Activated CD4-positive, alpha-beta T cell treated with anti-CD3 and anti-CD28 coated beads, Interleukin-10, Interleukin-2, amounts not matched to agents 100 ng/mL and 50 ng/mL, durations not matched to agents 16 hours and 8 hours (primary cell): ENCODE measurements at places on chromosomes 6 and 20.

GRCh38 chr20:2693286-2694007 lies 867 bp downstream of the EBF4 start:
- peak; percentile 40 for DNase-seq

DNA sequence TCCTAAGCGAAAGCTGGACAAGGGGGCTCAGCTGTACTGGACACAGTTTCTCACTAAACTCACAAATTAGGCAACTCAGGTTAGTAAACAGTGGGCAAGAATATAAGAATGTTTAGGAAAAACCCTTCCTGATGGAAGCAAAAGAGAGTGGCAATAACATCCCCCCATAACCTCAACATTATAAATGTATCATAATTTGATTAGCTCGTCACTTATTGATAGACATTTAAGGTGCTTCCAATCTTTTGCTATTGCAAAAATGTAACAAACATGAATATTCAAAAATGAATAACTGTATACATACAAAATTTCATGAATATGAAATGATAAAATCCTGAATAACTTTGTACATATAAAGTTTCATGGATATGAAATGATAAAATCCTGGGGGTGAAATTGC lies 415.7 kb downstream of the EPM2A start:
- no peak for DNase-seq

DNA sequence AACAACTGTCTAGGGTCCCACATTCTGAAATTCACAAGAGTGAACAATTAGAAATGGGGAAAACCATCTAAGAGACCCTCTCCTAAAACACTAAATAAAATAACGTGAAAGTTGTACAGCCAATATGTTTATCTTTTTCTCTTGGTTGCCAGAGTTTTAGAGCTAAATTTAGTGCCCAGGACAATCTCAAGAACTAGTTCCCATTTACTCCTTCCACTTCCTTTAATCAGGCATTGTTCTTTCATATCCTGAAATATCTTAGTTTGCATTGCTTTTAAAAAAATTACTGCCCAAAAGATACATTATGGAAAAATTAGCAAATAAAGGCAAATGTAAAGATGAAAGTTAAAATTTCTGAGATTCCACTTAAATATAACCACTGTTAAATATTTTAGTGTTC lies 33.1 kb upstream of the UBR2 start:
- DNase-seq = no peak

DNA sequence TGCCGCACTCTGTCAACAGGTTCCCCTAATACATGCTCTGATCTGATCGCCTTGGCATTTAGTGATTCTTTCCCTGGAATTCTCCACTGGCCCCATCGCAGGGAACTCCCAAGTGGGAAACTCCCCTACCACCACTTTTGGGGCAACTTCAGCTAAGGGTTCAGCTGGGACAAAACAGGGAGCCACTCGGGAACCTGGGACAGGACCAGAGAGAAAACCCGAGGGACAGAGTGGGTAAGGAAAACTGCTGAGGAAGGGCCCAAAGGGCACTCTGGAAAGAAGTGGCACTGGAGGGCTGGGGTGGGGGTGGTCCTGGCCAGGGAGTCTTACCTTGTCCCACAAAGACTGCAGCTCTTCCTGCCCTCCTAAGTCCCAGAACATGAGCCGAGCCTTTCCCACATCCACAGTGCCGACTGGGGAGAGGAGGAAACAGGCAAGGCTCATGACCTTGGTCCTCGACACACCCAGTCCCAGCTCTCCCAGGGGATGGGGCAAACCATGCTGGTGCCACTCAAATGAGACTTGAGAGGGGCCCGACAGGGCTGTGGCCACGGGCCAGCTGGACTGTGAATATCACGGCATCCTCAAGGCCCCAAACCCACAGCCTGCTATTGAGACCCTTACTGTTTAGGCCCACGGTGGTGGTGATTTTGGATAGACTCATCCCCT lies 1.6 kb downstream of the ARFRP1 start:
- DNase-seq = no peak

DNA sequence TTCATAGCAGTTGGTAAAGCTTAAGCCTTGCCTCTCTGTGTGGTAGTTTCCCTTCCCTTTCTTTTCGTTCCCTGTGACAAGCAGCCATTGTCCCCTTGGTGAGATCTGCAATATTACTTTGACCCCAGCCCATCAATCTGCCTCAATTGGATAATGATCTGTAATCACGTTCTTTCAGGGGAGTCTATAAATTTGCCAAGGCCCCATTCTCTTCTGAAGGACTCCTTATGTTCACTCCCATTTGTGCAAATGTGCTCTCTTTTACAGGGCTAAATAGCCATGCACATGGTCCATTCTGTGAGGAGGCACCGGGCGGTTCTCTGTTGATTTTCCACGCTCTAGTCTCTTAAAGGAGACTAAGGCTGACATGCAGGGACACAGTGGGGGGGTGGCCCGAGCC lies 660.4 kb upstream of the SLC35B3 start:
- DNase-seq = no peak

GRCh38 chr6:77019081-77019480 lies 444.2 kb downstream of the HTR1B start:
- DNase-seq = no peak

- no peak for DNase-seq
These were observed 6.6 kb upstream of the CCR6 start for GRCh38 chr6:167116109-167116837.

DNA sequence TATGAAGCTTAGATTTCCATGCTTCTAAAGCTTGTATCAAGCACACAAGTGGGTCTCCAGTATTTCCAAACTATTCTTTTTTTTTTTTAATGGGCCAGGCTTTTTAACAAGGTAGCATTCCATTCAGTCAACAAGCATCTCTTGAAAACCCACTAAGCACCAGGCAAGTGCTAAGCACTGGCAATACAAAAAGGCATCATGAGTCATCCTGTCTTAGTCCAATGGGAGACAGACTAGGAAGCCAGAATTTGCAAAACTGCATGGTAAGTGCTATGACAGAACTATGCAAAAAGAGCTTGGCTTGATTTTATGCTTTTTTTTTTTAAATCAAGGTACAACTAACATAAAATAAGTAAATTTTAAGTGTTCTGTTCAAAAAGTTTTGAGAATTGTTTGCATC lies 109.3 kb upstream of the DST start:
- DNase-seq = no peak
